Stimulated activated CD8-positive, alpha-beta memory T cell treated with anti-CD3 and anti-CD28 coated beads, Interleukin-12 subunit alpha, Interleukin-12 subunit beta, amount 100 ng/mL, for 1 hour (primary cell): ENCODE measurements at places on chromosomes 2 and 18.

DNA sequence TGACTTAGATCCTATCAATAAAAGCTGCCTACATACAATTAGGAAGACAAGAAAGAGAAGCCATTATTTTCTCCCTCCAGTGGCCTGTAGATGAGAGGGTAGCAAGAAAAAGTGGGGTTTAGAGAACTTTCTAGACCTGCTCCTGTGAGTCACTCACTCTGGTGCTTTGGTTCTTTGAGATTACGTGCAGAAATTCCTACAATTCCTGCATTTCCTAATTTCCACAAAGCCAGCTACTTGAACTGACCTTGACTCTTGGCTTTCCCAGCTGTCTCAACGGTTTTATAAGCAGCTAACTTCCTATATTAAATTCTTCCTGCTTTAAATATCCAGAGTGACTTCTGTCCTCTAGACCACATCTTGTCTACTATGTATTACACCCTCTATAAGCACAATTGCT is 899.5 kb upstream of the KLHL29 start:
- no peak for DNase-seq

DNA sequence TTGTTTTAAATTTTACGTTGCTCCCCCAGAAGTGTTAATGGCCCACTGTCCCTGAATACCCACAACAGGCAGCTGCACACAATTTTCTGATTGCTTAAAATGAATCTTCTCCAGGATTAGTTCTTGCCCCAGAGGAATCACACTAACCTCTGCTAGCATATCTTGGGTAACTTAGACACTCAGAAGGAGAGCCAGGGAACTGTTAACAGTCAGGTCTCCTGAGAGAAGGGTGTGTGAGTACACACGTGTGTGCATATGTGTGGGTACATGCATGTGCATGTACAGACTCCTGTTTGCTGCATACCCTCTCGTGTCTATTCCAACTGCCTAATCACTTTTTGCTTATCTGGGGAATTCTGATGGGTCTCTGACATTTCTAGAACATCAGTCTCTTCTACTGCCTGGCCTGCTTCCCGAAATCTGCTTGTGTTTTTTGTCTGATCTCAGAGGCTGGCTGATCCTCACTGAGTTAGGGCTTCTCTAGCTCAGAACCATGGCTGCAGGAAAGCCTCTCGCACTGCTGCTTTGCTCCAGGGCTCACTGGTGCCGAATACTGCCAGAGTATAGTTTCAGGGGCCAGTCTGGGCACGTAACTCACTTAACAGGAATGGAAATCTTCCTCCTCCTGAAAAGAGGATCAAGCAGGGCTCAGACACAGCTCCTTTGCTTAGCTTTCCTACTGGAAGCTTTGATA is 62.8 kb downstream of the PRELID3A start:
- DNase-seq: no peak

GRCh38 chr2:26571316-26571715 is 69.8 kb downstream of the CIB4 start:
- no peak for DNase-seq

DNA sequence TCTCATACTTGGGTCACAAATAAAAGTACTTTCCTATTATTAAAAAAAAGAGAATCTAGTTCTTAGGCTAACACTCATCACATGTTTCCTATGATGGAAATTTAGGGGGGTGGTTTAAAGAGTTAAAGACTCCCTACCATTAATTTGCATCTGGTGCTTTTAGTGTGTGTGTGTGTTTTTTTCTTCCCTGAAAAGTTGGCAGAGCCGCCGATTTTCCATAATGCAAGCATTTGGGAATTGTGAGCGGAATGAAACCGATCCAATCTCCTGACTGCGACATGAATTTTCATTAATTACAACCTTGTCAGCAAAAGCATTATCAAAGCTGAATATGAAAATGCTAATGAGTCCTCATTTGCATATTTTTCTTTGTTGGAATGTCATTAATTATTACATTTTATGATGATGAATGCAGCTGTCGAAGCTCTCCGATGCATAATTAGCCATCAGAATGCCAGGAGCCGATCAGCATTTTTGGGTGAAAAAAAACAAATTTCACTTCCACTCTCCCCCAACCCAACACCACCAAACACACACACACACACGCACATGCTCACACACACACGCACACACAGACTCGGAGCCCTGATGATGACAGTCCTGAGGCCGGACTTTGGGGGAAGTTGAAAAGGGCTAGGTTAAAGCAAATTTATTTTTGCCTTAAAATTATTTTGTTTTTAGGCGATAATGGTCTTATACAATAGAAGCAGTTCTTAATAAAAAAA is 165.4 kb downstream of the TCF4 start:
- no peak for DNase-seq

- DNase-seq: no peak
These were observed 14.5 kb downstream of the SH3RF3 start for GRCh38 chr2:109143214-109144187.
